ENCODE measurements at places on chromosomes 11 and 22. TPM values are rescaled to one million over a fixed set of nuclear protein-coding genes. Genes with fewer than 3 reads are reported as not detected.

The DBX1 gene
- not detected for total RNA-seq

The SMIM35 gene
- not detected for total RNA-seq

The SCGB1A1 gene
- total RNA-seq = not detected

The FOSL1 gene
- total RNA-seq = 19.7 TPM

The SERPING1 gene
- total RNA-seq = 8.3 TPM

The TSKU gene
- 13.3 TPM for total RNA-seq

The ELF5 gene
- not detected for total RNA-seq

The SPINDOC gene
- 23.1 TPM for total RNA-seq

The CFAP300 gene
- total RNA-seq = 0.67 TPM

The OR10G7 gene
- not detected for total RNA-seq

The CNTF gene
- 3.7 TPM for total RNA-seq

The ESAM gene
- not detected for total RNA-seq

The TUB gene
- 7.7 TPM for total RNA-seq

The CTSW gene
- not detected for total RNA-seq

The B4GAT1 gene
- total RNA-seq = 39.9 TPM

The SCGB1C1 gene
- not detected for total RNA-seq

The TRPM5 gene
- not detected for total RNA-seq

The CCDC81 gene
- 1.2 TPM for total RNA-seq

The IL17REL gene
- not detected for total RNA-seq

The NLRP6 gene
- not detected for total RNA-seq

The P2RX6 gene
- total RNA-seq = 7.1 TPM

The VEGFB gene
- 36.6 TPM for total RNA-seq

The ABCC8 gene
- not detected for total RNA-seq

The VWA5A gene
- total RNA-seq = 8.6 TPM

The RFPL2 gene
- total RNA-seq = 11.3 TPM

The OVOL1 gene
- total RNA-seq = not detected

The SAAL1 gene
- 44.7 TPM for total RNA-seq

The GAB4 gene
- total RNA-seq = under 0.01 TPM

The SERHL2 gene
- 11.0 TPM for total RNA-seq

The AGBL2 gene
- total RNA-seq = 11.0 TPM

The PDGFD gene
- 7.1 TPM for total RNA-seq

Measured in melanocyte of skin (primary cell).